Aorta (tissue), 5 donors: ENCODE measurements at places on chromosomes 7 and 10.
A peak's percentile ranks its signal among the peaks of the same experiment; 100 is the strongest.

DNA sequence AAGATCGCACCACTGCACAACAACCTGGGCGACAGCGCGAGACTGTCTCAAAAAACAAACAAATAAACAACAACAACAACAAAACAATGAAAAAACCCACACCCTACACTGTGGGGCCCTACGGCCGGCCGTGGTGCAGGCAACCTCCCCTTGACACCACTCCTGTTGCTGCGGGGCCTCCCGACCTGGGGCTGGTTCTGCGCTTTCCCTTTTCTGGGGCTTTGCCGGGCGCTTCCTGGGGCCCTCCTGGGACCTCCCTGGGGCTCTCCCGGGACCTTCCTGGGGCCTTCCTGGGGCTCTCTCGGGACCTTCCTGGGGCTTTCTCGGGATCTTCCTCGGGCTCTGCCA is 46.6 kb downstream of the INSIG1 start:
- H3K27me3 ChIP-seq, result no peaks in the 10 kb centered on the region
- peak; percentile 61 for DNase-seq
- no peak overlapping the region for H3K4me3 ChIP-seq
- H3K36me3 ChIP-seq, result no peaks in the 10 kb centered on the region

GRCh38 chr10:12504176-12504575 is 154.8 kb downstream of the CAMK1D start:
- no peaks in the 10 kb centered on the region for H3K4me1 ChIP-seq
- H3K36me3 ChIP-seq, result no peaks in the 10 kb centered on the region
- no peak overlapping the region for H3K27ac ChIP-seq
- H3K27me3 ChIP-seq, result no peaks in the 10 kb centered on the region

- peaks cover 9% of the 10 kb centered on the region for H3K4me1 ChIP-seq
- H3K4me3 ChIP-seq, result peak overlapping the region; percentile 5
- DNase-seq, result no peak
Observed at GRCh38 chr10:62048470-62048869, 147.0 kb downstream of the ARID5B start.

GRCh38 chr7:43553999-43554398 is 28.9 kb upstream of the STK17A start:
- H3K27ac ChIP-seq, result no peak overlapping the region
- no peaks in the 10 kb centered on the region for H3K4me1 ChIP-seq
- peak; percentile 47 for DNase-seq
- no peak overlapping the region for H3K4me3 ChIP-seq

DNA sequence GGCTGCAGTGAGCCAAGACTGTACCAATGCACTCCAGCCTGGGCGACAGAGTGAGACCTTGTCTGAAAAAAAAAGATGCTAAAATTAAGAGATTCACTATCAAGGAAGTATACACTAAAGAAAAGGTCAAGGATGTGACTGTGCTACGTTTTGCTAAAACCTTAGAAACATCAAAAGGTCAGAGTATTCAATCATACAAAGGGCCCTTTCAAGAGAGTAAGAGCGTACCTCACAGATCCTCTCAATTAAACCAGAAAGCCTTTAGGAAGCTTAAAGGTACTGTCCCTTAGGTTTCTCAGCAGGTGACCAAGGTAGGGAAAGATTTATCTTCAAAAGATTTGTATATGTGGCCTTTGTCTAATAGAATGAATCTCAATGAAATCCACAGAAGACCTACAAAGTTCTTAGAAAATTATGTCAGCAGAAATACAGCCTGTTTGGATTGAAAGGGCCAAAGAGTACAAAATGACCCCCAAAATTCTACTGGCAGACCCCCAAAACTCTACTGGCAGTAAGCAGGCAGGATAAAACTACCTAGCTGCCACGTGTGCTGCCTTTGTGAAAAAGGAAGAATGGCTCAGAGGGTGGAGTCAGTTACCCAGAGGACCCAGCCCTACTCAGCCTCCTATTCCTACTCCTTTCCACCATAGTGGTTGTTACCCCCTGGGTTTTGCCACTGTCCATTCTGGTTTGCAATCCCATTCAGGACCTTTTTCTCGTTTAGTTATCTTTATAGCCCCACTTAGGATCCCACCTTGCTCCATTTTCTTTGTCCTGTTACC is 36.7 kb downstream of the ARHGAP19 start:
- H3K27me3 ChIP-seq, result no peaks in the 10 kb centered on the region
- peaks cover 2% of the 10 kb centered on the region for H3K36me3 ChIP-seq
- no peak overlapping the region for H3K27ac ChIP-seq
- no peaks in the 10 kb centered on the region for H3K4me1 ChIP-seq
- DNase-seq, result no peak

- H3K4me3 ChIP-seq, result no peak overlapping the region
- no peak for DNase-seq
Observed at GRCh38 chr7:121530227-121531174, 134.4 kb upstream of the FAM3C start.

GRCh38 chr7:152862856-152863255 is 103.3 kb downstream of the ACTR3B start:
- H3K27me3 ChIP-seq, result no peaks in the 10 kb centered on the region
- no peak for DNase-seq
- no peaks in the 10 kb centered on the region for H3K36me3 ChIP-seq
- no peaks in the 10 kb centered on the region for H3K4me1 ChIP-seq
- H3K27ac ChIP-seq, result no peak overlapping the region

DNA sequence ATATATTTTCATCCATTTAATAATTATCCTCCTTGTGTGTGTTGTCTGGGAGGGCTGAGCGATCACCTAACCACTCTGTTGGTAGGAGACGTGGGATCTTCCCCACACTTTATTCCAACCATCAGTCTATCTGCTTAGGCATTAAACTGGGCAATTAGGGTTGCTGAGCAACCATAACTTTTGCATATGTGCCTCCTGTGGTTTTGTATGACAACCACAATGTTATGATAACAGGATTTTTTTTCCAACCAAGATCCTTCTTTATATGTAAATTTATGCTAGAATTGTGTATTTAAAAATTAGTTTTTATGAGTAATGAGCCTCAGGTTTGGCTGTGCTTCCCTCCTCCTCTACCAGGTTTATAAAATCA is 495.0 kb upstream of the MGMT start:
- H3K4me3 ChIP-seq, result no peak overlapping the region
- H3K27ac ChIP-seq, result no peak overlapping the region
- no peaks in the 10 kb centered on the region for H3K27me3 ChIP-seq
- H3K36me3 ChIP-seq, result no peaks in the 10 kb centered on the region
- DNase-seq, result no peak

DNA sequence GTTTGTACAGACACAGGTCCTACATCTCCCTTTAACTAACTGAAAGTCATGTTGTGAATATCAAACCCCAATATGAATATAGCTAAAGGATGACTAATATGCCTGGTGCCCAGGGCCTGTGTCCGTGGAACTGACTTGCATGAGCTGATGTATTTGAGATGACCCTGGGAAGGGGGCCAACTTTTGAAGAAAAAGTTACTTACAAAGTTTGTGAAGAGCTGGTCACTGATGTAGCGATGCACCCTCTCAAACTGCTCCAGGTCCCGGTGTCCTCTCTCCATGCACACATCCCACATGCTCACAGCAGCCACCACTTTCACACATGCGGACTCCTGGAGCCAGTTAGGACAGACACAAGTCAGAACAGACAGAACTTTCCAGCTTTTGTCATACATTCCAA is 106.2 kb downstream of the ABCC2 start:
- H3K4me3 ChIP-seq, result no peak overlapping the region
- no peaks in the 10 kb centered on the region for H3K4me1 ChIP-seq
- DNase-seq, result no peak
- no peaks in the 10 kb centered on the region for H3K36me3 ChIP-seq
- no peak overlapping the region for H3K27ac ChIP-seq
- no peaks in the 10 kb centered on the region for H3K27me3 ChIP-seq

GRCh38 chr7:73879977-73880681 is 19.2 kb downstream of the TMEM270 start:
- no peaks in the 10 kb centered on the region for H3K36me3 ChIP-seq
- H3K27me3 ChIP-seq, result no peaks in the 10 kb centered on the region
- no peak for DNase-seq
- H3K4me1 ChIP-seq, result peaks cover 6% of the 10 kb centered on the region
- no peak overlapping the region for H3K4me3 ChIP-seq

DNA sequence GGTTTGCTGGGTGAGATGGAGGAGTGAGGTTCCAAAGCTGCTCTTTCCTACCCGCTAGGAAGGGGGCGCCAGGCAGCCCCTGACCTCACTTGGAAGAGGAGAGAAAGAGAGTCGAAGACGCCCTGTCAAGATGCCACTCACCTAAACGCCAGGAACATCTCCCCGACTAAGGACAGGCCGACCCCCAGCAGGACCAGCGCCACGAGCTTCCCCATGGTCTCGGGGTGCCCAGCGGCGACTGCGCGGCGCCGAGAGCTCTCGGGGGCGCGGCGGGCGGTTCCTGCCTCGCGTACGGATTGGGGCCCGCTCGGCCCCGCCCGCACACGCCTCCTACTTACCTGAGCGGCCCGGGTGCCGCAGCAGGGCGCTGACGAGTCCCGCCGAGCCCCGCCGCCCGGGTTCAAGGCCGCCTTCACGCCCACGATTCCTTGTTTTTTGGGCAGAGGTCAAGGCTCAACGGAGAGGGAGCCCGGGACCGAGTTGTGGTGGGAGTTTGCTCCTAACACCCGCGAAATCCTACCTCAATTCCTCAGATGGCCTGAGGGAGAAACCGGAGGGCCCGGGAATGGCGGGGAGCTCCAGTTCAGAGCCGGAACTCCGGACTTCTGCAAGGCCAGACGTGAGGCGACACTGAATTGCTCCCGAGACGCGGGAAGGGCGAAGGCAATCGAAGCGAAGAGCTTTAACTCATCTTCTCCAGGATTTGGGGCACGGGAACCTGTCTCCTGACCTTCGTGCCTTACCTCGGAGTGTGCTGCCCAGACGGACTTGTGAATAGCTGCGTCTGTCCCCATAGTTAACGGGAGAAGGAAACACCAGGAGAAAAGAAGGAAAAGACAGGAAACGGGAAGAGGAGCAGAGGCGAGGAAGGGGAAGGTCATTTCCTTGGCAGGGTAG is at the start of gene PON3:
TSS of gene PON3 (minus strand) at position 240 of the 897 bp plus-strand sequence. CDS start at position 215, 25 bp downstream.
- H3K27me3 ChIP-seq, result no peaks in the 10 kb centered on the region
- no peak for DNase-seq
- H3K36me3 ChIP-seq, result no peaks in the 10 kb centered on the region
- no peak within 1 kb of the TSS for H3K4me3 ChIP-seq

DNA sequence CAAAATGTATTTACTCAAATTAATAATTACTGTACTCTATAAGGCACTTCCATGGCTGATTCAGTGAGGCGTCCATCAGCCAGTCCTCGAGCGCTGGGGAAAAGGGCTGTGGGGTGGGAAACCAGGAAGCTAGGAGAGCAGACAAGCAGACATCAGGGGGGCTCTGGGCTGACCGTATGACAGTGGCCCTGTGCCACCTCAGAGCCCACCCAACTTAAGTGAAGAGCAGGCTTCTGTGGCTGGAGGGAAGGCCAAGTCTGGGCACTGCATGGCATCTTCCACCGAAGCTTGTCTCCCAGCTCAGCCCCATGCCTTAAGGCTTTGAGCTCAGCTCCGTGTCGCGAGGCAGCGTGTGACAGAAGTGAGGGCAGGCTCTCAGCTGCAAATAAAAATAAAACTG is 464.5 kb upstream of the ZMIZ1 start:
- no peaks in the 10 kb centered on the region for H3K36me3 ChIP-seq
- no peak for DNase-seq
- H3K4me3 ChIP-seq, result no peak overlapping the region
- no peak overlapping the region for H3K27ac ChIP-seq
- no peaks in the 10 kb centered on the region for H3K4me1 ChIP-seq

GRCh38 chr10:31484431-31485135 is 165.6 kb downstream of the ZEB1 start:
- no peaks in the 10 kb centered on the region for H3K27me3 ChIP-seq
- H3K36me3 ChIP-seq, result no peaks in the 10 kb centered on the region
- no peak overlapping the region for H3K27ac ChIP-seq
- DNase-seq, result no peak
- H3K4me1 ChIP-seq, result no peaks in the 10 kb centered on the region
- no peak overlapping the region for H3K4me3 ChIP-seq

DNA sequence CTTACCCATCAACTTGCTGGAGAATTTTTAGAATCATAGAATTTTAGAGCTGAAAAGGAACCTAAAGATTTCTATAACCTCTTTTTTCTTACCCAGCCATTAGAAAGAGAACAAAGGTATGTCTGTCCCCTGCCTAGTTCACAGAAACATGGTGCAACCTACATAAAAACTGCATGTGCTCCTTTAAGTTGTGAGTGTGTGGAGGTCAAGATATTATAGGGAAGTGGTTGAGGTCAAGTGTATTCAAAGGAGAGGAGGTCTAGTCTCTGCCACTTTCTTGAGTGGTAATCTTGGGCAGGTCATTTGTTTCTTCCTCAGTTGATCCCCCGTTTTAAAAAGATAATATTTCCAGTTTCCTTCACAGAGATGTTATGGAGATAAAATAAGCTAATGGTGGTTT is 6.4 kb downstream of the UBTD1 start:
- no peak overlapping the region for H3K27ac ChIP-seq
- H3K4me1 ChIP-seq, result peaks cover 1% of the 10 kb centered on the region
- no peaks in the 10 kb centered on the region for H3K36me3 ChIP-seq
- no peak for DNase-seq
- no peaks in the 10 kb centered on the region for H3K27me3 ChIP-seq

DNA sequence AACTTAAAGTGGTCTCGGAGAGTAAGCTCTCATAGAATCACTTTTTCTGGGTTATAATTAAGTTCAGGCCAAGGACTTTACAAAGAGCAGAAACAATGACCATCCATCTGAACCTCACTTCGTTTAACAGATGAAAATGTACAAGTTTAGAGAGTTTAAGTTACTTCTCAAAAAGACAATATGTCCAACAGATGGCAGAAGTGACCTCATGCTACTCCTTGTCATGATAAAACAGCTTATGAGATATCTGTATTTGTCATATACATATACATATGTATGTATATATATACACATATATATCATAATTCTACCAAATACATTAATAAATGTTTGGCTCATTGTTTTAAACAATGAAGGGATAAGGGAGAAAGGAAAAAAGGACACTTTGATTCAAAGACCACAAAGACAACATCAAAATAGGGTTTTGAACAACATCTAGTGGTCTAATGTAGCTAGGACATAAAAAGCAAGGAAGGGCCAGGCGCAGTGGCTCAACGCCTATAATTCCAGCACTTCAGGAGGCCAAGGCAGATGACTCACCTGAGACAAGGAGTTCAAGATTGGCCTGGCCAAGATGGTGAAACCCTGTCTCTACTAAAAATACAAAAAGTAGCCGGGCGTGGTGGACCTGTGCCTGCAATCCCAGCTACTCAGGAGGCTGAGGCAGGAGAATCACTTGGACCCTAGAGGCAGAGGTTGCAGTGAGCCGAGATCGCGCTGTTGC is 17.8 kb downstream of the NAPEPLD start:
- no peaks in the 10 kb centered on the region for H3K27me3 ChIP-seq
- H3K4me3 ChIP-seq, result no peak overlapping the region
- no peak overlapping the region for H3K27ac ChIP-seq
- peaks cover 3% of the 10 kb centered on the region for H3K4me1 ChIP-seq
- H3K36me3 ChIP-seq, result no peaks in the 10 kb centered on the region

- DNase-seq, result no peak
- no peaks in the 10 kb centered on the region for H3K36me3 ChIP-seq
- no peaks in the 10 kb centered on the region for H3K27me3 ChIP-seq
- no peak overlapping the region for H3K27ac ChIP-seq
Observed at GRCh38 chr10:116029826-116030225, 243.2 kb downstream of the GFRA1 start.
